ENCODE measurements at places on chromosomes 13 and 19. TPM values are rescaled to one million over a fixed set of nuclear protein-coding genes. Genes with fewer than 3 reads are reported as not detected.

DNA sequence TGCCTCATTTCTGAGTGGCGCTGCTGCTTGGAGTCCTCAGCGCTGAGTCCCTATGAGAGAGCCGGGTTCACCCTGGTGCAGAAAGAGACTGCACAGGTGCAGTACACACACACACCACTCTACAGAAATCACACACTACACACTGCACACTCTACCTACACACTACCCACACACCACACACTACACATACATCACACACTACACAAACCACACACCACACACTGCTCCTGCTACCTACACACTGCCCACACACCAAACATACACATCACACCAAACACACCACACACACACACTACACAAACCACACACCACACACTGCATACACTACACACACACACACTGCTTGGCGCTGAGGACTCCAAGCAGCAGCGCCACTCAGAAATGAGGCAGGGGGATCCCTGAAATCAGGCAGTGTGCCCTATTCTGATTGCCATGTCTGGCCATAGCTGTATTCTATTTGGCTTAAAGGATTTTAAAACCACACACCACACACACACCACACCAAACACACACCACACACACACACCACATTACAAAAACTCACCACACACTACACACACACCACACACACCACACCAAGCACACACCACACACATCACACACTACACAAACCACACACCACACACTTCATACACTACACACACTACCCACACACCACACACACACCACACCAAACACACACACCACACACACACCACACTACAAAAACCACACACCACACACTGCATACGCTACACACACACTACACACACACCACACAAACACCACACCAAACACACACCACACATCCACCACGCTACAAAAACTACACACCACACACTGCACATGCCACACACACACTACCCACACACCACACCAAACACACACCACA is 4.9 kb downstream of the MAG start:
- no peak for DNase-seq
- no peak overlapping the region for H3K27ac ChIP-seq
- no peaks in the 10 kb centered on the region for H3K4me1 ChIP-seq
- no peaks in the 10 kb centered on the region for H3K27me3 ChIP-seq
- no peak overlapping the region for H3K4me3 ChIP-seq
- no peaks in the 10 kb centered on the region for H3K36me3 ChIP-seq

DNA sequence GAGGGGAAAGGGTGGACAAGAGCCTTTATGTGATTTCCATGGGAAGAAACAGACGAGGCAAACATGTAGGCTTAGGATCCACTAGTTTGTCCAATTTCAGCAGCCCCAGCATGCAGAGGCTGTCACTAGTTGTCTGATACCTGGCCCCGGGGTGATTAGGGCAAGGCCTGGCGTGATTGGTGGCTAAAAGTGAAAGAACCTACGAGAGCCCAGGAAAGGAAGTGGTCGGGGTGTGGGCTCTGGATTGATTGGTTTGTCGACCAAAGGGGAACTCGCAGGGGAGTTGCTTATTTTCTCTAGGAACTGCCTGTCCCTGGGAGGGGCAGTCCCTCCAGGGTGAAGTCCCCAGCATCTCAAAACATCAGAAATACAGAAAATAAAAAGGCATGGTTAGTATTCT is 64.2 kb upstream of the UQCRFS1 start:
- H3K4me1 ChIP-seq: peaks cover 3% of the 10 kb centered on the region
- H3K27me3 ChIP-seq: peaks cover 6% of the 10 kb centered on the region
- peak overlapping the region; percentile 33 for H3K4me3 ChIP-seq
- no peaks in the 10 kb centered on the region for H3K36me3 ChIP-seq

GRCh38 chr13:36029166-36029565 is 102.0 kb downstream of the DCLK1 start:
- H3K36me3 ChIP-seq: no peaks in the 10 kb centered on the region
- H3K4me1 ChIP-seq: no peaks in the 10 kb centered on the region
- no peaks in the 10 kb centered on the region for H3K27me3 ChIP-seq
- no peak overlapping the region for H3K27ac ChIP-seq
- DNase-seq: no peak

DNA sequence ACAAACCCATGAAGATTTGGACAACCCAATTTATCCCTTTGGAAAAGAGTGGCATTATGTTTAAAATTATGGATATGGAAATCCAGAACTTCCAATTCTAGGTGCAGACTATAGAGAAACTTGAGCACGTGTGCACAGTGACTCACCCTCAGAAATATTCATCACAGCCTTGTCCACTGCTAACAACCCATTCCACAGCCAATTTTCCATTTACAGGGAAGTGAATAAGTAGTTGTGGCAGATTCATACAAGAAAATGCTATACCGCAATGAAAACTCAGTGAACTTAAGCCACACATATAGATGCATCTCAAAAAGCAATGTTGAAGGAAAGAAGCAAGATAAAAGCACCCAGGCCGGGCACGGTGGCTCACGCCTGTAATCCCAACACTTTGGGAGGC is 133.3 kb downstream of the USP12 start:
- DNase-seq: no peak
- H3K4me3 ChIP-seq: no peak overlapping the region
- H3K27me3 ChIP-seq: peaks cover 12% of the 10 kb centered on the region

DNA sequence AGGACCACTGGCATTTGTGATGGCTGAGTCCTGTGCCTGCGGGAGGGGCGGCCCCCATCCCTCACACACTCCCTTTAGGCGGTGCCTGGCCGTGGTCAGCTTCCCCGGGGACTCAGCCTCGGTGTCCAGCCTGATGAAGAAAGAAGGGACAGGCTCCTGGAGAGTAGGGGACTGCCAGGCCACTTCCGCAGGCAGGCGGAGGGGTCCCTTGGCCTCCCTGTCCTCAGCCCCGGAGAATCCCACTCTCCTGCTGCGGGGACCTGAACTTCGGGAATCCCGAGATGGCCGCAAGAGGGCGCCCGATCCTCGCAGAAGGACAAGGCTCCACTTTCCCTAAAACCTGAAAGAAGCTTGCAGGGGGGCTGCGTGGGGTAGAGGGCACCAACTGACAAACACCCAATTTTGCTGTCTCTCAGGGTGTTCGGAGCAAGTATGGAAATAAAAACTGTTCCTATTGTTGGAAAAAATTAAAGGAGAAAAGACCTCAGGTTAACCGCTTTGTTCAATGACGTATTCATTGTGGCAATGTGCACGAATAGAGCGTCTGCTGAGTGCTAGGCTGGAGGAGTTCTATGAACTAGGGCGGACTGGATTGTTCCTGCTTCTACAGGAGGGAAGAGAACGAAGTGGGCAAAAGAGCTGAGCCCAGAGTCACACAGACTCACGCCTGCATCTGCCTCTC is 297.3 kb downstream of the ZNF536 start:
- peak; percentile 32 for DNase-seq
- no peaks in the 10 kb centered on the region for H3K36me3 ChIP-seq
- no peak overlapping the region for H3K27ac ChIP-seq

DNA sequence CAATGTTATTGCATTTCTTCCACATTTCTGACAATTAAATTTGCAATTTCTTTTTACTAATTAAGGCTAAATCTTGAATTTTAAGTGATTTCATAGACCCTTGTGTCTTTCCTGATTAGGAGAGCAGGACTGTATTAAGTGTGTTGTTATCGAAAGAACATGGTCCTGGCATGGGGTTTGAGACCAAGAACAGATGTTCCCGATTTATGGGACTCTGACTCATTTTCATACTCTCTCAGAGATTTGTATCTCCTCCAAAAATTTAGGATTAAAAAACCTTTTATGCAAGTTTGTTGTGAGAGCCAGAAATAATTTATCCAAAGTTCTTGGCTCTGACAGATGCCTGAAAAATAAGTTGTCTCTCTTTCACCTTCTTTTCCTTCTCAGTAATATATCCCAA is 589.3 kb upstream of the ARGLU1 start:
- DNase-seq: no peak
- H3K4me1 ChIP-seq: no peaks in the 10 kb centered on the region
- H3K36me3 ChIP-seq: no peaks in the 10 kb centered on the region
- no peak overlapping the region for H3K27ac ChIP-seq

- no peaks in the 10 kb centered on the region for H3K27me3 ChIP-seq
- H3K4me1 ChIP-seq: no peaks in the 10 kb centered on the region
- no peak for DNase-seq
- no peak overlapping the region for H3K4me3 ChIP-seq
These were observed 694.4 kb upstream of the SLITRK5 start for GRCh38 chr13:86976521-86977324.

DNA sequence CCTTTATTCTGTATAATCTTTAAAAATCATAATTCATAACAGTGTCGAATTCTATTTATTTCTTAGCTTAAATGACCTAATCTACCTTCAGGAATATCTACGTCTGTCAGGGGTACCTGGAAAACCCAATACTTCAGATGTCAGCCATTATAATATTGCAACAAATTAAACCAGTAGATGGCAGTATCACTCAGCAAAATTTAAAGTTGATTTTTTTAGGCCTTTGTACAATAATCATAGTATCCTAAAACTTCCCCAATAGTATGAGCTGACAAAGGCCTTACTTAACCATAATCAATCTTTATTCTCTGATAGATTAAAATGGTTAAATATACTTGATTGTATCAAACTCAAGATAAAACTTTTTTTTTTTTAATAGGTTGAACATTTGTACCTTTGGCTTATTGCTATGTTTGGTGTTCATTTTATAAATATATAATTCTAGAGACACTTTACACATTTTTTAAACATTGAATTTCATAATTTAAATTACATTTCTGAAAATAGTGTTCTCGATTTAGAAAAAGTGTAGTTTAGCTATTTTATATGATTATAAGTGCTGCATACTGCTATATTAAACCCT is 830.2 kb upstream of the SPRY2 start:
- no peak for DNase-seq
- no peak overlapping the region for H3K27ac ChIP-seq
- no peaks in the 10 kb centered on the region for H3K36me3 ChIP-seq
- H3K27me3 ChIP-seq: no peaks in the 10 kb centered on the region
- H3K4me3 ChIP-seq: no peak overlapping the region
- H3K4me1 ChIP-seq: no peaks in the 10 kb centered on the region

GRCh38 chr13:85501616-85502015 is 297.6 kb downstream of the SLITRK6 start:
- no peak overlapping the region for H3K4me3 ChIP-seq
- no peaks in the 10 kb centered on the region for H3K27me3 ChIP-seq
- no peak for DNase-seq
- no peaks in the 10 kb centered on the region for H3K4me1 ChIP-seq
- H3K36me3 ChIP-seq: no peaks in the 10 kb centered on the region
- H3K27ac ChIP-seq: no peak overlapping the region

GRCh38 chr19:17757125-17757524 is 5.8 kb downstream of the FCHO1 start:
- H3K4me3 ChIP-seq: no peak overlapping the region
- no peak overlapping the region for H3K27ac ChIP-seq
- H3K4me1 ChIP-seq: peaks cover 46% of the 10 kb centered on the region
- peaks cover 42% of the 10 kb centered on the region for H3K36me3 ChIP-seq

DNA sequence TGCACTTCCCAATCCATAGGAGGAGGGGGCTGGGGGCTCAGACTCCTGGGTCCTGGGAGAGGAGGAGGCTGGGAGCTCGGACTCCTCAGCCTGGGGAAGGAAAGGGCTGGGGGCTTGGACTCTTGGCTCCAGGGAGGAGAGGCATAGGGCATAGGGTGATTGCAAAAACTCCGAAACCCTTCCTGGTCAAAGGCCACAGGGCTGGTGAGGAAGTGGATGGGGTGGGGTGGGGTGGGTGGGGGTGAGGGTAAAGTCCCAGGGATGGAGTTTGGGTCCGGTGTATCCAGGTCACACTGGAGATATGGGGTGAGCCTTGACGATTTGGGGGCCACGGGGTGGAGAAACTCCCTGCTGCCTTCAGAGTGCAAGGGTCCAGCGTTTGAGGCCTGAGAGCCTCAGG is 2.8 kb downstream of the MYH14 start:
- H3K4me3 ChIP-seq: no peak overlapping the region
- H3K27me3 ChIP-seq: peaks cover 61% of the 10 kb centered on the region
- no peaks in the 10 kb centered on the region for H3K36me3 ChIP-seq
- H3K27ac ChIP-seq: no peak overlapping the region

DNA sequence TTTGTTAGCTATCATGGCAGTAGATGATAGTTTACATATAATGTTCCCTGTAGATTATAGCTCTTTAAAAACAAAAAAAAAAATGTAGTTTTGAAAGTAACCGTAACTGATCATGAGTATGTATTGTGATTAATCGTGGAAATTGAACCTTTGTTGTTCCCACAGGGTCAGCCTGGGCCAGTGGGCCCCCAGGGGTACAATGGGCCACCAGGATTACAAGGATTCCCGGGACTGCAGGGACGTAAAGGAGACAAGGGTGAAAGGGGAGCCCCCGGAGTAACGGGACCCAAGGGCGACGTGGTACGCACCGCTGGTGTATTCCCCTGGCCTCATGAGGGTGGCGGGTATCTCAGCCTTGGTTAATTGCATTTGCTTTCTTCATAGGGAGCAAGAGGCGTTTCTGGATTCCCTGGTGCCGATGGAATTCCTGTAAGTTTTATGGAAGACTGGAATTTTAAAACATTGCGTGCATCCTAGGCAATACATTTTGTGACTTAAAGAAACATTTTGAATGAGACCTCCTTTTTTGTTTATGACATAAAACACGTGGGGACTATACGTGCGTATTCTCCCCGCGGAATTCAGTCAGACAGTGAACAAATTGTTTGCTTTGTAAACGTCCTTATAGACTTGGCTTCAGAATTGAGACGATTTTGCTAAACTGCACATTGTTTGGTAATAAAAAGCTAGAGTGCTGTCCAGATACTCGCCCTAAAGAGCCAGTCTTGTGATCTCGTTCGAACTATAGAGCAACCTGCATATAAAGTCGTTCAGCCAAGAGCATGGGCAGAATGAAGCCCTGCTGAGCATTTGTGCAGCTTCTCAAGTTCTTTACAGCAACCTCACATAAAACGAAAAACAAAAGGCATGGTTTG is 117.7 kb downstream of the COL4A2 start:
- peaks cover 96% of the 10 kb centered on the region for H3K27me3 ChIP-seq
- H3K36me3 ChIP-seq: no peaks in the 10 kb centered on the region
- DNase-seq: no peak
- no peak overlapping the region for H3K27ac ChIP-seq

GRCh38 chr13:46551410-46552302 is 1.3 kb upstream of the LRCH1 start:
- peak; percentile 59 for DNase-seq
- no peak overlapping the region for H3K27ac ChIP-seq
- peaks cover 6% of the 10 kb centered on the region for H3K27me3 ChIP-seq
- peaks cover 30% of the 10 kb centered on the region for H3K4me1 ChIP-seq

SYNE4 gene
- total RNA-seq: 1.8 TPM

ZFP14 gene
- 1.2 TPM for total RNA-seq

MATK gene
- 32.1 TPM for total RNA-seq

PRSS57 gene
- not detected for total RNA-seq
